ENCODE measurements at places on chromosomes 6 and 20.

- DNase-seq, result no peak
Observed at GRCh38 chr20:21189761-21190523, 64.1 kb downstream of the KIZ start.

DNA sequence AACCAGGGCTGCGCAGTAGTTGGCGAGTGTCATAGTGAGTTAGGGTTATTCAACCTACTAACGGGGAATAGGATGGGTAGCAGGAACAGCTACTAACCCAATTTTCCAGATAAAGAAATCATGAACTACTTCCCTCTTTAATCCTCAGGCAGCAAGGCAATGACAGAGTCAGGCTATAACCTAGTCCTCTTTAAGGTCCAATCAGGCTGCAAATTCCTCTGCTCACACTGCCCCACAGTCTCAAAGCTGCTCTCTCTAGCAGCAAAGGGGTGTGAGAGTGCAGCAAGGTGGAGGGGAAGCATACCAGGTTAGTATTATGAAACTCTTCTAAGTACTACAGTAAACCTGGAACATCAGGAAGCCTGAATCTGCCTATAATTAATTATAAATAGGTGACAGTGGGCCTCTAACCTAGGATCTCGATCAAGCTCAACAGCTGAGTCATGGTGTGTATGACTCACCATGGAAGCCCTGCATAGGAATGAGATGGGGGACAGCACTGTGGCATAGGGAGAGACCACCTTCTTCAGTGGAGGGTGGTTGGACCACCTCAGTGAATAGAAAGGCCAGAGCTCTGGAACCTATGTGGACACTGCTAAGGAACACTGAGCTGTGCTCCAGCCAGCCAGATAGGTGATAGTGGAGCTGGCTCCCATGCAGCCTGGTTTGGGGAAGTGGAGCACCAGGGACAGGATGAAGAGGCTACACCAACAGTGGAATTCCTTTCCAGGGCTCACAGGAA lies 7.9 kb downstream of the PEX6 start:
- no peak for DNase-seq

GRCh38 chr6:160010067-160010466 lies 41.2 kb downstream of the IGF2R start:
- DNase-seq, result no peak

DNA sequence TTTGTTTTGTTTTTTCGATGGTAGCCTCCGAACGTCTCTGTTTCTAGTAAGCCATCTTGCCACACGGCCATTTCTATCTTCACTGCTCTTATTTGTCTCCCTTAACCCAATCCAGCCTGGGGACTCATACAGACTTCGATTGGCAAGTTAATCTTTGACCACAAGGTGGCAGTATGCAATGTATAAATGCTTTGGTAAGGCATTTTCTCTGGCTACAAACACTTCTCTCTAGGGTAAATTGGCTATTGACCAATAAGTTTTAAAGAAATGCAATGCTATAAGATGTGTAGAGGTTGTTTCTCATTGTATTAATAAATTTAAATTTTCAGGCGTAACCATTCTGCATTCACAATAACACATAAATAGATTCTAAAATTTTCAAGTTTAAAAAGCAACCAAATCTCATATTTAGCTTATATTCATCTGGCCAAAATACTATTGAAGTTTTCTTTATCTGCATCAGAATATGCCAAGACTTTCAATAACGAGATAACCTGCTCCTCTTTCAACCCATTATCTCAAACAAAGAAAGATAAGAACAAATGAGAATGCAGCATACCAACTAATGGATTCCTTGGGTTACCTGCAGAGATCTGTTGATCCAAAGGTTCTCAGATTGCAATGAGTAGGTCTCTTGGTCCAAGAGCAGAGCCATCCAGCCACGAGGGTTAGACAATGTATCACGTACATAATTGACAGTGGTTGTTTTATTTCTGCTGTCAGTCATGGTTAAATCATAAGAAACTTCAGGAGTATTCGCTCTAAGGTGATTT lies 231.9 kb downstream of the PKHD1 start:
- no peak for DNase-seq

GRCh38 chr6:13063300-13063918 lies 264.9 kb downstream of the TBC1D7 start:
- no peak for DNase-seq

- no peak for DNase-seq
Observed at GRCh38 chr6:141513830-141514229, 618.9 kb upstream of the GJE1 start.

- DNase-seq, result no peak
Observed at GRCh38 chr6:82372656-82373055, 9.0 kb downstream of the TPBG start.

GRCh38 chr6:75065523-75065922 lies 140.3 kb downstream of the COL12A1 start:
- no peak for DNase-seq

DNA sequence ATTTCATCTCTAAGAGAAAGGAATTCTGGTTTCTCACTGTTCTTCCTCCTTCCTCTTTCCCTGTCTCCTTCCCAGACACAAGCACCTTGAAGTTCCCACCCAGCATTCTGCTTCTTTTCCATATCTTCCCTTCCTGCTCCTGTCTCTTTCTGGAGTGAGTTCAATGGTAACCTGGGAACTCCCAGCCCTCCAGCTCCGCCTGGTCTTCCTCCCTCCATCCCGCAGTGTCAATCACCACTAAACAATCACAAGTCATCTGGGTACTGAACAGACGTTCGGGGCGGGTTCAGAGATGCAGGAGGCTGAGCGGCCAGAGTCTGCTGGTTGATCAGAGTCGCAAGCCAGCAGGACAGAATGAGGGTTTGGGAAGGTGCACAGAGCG lies 7.7 kb downstream of the TTBK1 start:
- no peak for DNase-seq

DNA sequence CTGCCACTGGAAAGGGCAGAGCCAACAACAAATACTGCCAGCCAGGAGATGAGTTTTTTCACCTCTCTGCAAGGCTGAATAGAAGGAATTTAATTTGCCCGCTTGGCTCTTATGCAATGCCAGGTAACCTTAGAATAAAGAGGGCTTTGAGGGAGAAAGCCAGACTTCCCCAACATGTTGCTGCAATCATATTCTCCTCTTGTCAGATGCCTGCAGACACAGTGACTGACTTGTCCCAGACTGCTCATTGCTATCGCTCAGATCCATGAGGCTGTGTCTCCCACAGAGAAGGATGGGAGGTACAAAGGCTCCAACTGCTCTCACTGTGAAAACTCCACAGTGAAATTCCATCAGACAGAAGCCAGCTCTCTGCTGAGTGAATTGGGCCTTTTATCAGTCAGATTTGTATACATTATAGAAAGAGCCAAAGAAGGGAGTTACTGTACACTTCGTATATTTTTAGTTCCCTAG lies 517.0 kb upstream of the ID4 start:
- no peak for DNase-seq

- DNase-seq, result no peak
Observed at GRCh38 chr6:19042420-19042819, 655.3 kb downstream of the RNF144B start.

DNA sequence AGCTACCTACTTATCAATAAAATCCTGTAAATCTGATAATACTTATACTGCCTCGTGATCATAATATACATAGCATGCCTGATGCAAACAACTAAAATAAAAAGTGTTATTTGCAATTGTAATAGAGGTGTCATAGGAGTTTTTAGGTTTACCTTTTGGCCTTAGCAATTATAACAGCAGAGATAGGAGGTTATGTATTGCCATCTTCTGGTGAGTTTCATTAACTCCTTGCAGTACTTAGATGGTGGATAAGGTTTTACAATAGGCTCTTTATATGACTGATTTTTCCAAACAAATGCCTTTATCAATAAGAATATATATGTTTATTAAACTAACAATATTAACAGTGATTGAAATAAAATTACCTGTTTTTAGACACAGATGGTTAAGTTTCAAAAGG lies 27.8 kb upstream of the MYCT1 start:
- DNase-seq, result no peak

- no peak for DNase-seq
Observed at GRCh38 chr6:106300020-106300780, 25.4 kb downstream of the ATG5 start.

DNA sequence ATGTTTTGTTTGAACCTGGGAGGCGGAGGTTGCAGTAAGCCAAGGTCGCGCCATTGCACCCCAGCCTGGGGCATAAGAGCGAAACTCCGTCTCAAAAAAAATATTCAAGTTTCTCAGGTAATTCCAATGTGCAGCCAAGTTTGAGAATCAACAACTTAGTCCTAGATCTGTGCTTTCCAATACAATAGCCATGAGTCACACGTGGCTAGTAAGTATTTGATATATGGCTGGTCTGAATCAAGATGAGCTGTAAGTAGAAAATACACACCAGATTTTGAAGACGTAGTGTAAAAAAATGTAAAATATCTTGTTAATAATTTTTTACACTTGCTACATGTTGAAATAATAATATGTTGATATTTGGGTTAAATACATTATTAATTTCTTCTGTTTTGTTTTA lies 35.0 kb upstream of the BTBD3 start:
- DNase-seq, result no peak

DNA sequence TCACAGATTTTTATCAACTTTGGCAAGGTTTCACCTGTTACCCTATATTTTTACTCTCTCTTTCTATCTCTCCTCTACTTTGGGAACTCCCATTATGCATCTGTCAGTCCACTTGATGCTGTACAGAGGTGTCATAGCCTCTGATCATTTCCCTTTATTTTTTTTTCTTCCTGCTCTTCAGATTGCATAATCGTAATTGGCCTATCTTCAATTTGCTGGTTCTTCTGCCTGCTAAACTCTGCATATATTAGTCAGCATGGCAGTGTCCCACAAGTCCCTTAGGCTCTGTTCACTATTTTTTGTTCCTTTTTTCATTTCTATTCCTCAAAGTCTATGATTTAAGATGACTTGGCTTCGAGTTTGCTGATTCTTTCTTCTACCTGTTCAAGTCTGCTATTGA lies 44.7 kb upstream of the MICB start:
- DNase-seq, result no peak

- no peak for DNase-seq
Observed at GRCh38 chr6:117200067-117200466, 65.3 kb upstream of the VGLL2 start.

Measured in activated naive CD4-positive, alpha-beta T cell treated with anti-CD3 and anti-CD28 coated beads, Interleukin-2, amount 50 U/mL, for 72 hours (primary cell).